ENCODE measurements at places on chromosomes 3 and 15.

- DNase-seq, result no peak
Measured at GRCh38 chr3:146912241-146913015, 307.3 kb upstream of the PLSCR5 start.

- no peak for DNase-seq
Measured at GRCh38 chr3:113825090-113825489, 13.5 kb upstream of the GRAMD1C start.

DNA sequence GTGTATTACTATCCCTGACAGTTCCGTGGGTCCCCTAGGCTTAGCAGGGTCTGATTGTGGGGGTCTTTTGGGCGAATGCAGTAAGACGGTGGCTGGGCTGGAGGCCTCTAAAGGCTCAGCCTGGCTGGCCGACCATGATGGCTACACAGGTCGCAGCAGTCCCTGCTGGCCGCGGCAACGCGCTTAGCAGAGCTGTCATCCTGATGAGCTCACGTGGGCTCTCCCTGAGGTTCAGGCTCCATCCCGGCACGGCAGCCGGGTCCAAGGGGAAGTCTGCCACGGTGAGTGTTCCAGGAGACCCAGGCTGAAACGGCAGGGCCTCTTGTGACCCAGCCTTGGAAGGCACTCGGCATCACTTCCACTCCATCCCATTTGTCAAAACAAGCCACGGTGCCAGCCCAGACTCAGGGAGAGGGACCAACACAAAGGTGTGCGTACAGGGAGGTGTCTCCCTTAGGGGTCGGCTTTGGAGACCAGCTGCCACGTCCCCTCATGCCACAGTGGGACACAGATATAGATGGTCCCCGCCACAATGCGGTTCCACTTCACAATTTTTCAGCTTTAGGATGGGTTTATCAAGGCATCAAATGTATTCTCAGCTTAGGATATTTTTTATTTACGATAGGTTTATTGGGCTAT lies 101.8 kb downstream of the XXYLT1 start:
- DNase-seq, result no peak

- no peak for DNase-seq
Measured at GRCh38 chr3:85560088-85560785, 601.4 kb downstream of the CADM2 start.

Data from gastrocnemius medialis (tissue), 4 donors.